Lung microvascular endothelial cell (primary cell): ENCODE measurements at places on chromosomes 11 and 22.
A peak's percentile ranks its signal among the peaks of the same experiment; 100 is the strongest.

DNA sequence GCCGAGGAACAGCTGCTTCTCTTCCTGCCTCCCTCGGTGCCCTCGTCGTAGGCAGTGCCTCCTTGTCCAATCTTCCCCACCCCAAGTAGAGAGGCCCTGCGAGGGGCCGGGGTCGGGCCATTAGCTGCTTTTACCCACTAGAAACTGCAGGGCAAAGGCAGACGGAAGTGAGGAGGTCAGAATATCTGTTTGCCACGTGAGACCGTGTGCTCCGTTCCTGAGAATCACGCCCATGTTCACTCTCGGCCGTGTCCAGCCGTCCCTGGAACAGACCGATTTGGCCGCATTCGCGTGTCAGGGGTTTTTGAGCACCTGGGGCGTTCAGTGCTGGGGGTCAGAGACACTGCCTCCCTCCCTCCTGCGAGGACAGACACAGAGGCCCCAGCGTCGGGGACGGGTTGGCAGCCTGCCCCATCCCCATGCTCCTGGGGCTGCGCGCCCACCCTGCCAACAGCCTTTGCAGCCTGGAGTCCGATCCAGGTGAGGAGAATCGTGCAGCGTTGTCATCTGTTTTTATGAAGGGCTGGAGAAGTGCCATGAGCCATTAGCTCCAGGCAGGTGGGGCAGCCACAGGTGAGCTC is 982.2 kb downstream of the BRD1 start:
- DNase-seq = no peak

DNA sequence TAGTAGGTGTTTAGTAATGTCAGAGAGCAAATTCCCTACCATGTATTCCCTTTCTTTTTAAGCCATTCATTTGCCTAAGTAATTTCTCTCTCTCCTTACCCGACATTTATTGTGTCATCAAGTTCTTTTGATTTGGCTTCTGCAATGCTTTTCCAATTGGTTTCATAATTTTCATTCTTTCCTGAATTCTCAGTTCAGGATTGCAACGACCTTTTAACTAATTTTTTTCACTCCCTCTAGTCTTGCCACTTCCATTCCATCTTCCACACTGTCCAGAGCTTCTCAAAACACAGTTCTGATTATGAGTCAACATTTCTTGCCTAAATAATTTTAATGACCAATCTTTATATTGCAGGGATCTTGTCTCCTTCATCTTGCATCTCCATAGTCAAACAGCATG is 41.2 kb upstream of the RAB30 start:
- DNase-seq = no peak

GRCh38 chr11:71355281-71355680 is 92.9 kb downstream of the DHCR7 start:
- DNase-seq = no peak

DNA sequence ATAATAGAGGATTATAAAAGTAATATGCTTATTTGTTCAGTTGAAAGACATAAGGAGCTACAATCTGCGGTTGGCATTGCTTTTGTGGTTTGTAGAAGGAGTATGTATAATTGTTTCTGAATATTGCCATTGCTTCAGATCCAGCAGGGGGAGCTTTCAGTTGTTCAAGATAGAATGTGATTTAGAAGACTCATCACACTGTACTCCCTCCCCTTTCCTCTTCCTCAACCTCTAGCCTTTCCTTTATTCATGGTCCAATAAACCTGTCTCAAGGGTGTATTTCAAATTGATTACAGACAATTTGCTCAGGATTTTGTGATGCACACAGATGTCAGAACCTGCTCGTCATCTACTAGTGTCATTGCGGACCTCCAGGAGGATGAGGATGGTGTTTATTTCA is 9.8 kb downstream of the PRMT3 start:
- DNase-seq = peak; percentile 67

- DNase-seq = no peak
These were observed 72.1 kb upstream of the BMAL1 start for GRCh38 chr11:13205486-13205885.

DNA sequence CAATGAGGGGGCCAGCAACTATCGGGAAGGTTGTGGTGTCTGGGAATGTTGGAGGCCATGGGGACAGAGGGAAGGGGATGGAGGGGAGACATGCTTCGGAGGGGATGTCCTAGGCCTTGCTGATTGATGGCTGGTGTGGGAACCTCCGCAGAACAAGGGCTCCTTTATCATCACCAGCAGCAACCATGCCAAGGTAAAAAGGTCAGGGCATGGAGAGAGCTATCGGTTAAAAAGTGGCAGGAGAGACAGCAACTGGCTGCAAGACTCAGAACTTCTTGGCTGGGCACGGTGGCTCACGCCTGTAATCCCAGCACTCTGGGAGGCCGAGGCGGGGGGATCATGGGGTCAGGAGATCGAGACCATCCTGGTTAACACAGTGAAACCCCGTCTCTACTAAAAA is 3.0 kb downstream of the GSTT4 start:
- DNase-seq = no peak

DNA sequence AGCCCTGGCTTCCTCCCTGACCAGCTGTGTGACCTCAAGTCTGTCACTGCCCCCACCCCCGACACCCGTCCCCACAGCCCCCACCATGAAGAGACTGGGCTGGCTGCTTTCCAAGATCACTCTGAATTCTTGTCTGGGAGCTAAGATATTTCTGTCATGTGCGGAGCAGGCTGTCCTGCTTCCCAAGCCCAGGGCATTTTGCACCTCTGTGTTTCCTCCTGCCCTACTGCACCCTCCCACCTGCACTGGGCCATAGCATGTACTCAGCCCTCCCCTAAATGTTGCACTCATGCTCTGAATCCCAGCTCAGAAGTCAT is 30.3 kb upstream of the MYEOV start:
- DNase-seq = no peak

GRCh38 chr11:68127714-68128681 is 6.8 kb upstream of the CHKA start:
- peak; percentile 67 for DNase-seq

DNA sequence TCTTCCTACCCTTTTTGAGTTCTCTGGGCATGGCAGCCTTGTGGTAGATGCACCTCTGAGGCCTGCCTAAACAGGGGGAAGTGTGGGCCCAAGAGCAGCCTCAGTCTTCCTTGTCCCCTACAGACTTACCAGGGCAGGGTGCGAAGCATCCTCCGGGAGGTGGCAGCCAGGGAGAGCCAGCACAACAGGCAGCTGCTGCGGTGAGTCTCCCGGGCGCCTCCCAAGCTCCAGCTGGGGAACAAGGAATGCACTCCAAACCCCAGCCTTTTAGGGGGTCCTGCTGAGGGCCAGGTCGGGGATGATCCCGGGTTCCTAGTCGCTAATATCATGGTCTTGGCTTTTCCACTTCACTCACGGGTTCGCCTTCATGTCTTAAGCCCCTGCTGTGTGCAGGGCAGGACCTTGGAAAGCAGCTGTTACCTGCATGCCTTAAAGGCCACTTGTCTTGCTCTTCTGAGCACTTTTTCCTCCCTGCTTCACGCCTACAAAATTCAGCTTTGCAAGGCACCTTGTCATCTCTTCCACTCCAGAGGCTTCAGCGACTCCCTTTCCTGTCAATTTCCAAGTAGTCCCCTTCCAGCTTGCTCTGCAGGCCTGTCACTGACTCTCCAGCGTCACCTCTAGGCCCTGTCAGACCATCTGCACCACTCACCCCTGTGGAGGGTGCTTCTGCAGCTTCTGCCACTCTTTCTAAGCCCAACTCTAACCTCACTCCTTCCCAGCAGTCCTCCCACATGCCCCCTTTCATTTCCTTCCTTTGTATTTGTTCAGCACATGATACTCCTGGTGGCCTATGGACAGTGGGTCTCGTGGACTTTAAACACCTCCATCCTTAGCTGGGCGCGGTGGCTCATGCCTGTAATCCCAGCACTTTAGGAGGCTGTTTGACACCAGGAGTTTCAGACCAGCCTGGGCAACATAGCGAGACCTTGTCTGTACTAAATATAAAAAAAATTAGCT is 57.0 kb downstream of the PISD start:
- no peak for DNase-seq

DNA sequence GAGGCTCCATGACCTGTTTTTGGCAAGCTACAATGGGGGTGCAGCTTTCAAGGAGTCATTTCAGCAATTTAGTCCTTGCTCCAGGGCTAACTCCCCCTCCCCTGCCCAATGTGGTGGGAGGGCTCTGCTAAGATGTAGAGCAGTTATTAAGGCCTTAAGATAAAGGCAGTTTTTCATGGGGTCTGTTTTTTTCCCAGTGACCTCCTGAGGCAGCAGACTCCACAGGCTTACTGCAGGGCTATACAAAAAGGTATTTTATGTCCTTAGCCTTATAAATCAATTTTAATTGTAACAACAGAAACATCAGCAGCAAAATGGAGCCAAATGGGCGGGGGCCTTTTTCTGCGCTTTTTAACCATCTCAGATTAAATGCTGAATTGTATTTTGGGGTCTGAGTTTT is 192.3 kb downstream of the KIRREL3 start:
- DNase-seq = no peak

DNA sequence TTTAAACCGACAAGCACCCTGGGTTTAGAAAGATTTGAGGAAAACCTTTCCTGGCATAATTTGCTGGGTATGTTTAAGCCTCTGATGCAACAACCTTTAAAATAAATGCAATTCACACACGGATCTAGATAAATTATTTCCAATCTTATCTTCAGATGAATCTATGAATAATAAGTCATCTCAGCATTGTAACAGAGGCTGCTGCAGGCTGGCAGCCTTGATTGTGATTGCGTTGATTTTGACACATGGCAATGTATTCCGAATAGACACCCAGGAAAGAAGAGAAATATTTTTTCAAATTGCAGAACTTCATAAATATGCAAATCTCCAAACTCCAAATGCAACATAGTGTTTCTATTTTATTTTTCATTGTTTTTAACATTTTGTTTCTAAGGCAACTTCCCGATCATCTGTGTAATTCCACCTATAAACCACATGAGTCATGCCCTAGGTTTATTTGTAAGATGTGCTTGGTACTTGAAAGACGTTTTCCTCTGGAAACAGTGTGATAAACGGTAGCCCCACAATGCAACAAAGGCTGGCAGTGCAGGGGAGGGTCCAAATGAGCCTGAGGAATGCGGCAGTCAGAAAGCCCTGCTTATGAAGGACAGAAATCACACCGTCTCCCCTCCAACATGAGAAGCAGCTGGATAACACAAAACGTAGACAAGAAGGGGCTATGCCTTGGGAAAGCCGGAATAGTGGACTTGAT is 359.0 kb downstream of the BRD1 start:
- no peak for DNase-seq

GRCh38 chr22:46057246-46058090 is 80.5 kb upstream of the WNT7B start:
- peak; percentile 38 for DNase-seq

DNA sequence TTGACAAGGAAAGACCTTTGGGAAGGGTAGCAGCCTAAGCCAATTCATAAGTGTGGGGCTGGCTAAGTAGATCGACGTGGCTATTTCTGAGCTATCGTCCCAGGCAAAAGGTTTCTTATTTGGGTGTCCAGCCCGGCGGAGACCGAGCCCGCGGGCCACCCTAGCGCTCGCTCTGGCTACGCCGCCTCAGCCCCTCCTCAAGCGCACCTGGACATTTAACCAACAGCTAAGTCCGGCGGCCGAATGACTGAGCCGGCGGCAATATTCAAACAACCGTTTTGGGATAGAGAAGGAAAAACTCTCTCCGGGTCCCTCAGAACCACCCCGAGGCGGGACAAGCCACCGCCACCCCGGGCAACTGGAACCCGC is 457 bp downstream of the RNF141 start:
- DNase-seq = peak; percentile 43

- DNase-seq = no peak
These were observed 4.8 kb downstream of the ALG12 start for GRCh38 chr22:49913446-49913845.

DNA sequence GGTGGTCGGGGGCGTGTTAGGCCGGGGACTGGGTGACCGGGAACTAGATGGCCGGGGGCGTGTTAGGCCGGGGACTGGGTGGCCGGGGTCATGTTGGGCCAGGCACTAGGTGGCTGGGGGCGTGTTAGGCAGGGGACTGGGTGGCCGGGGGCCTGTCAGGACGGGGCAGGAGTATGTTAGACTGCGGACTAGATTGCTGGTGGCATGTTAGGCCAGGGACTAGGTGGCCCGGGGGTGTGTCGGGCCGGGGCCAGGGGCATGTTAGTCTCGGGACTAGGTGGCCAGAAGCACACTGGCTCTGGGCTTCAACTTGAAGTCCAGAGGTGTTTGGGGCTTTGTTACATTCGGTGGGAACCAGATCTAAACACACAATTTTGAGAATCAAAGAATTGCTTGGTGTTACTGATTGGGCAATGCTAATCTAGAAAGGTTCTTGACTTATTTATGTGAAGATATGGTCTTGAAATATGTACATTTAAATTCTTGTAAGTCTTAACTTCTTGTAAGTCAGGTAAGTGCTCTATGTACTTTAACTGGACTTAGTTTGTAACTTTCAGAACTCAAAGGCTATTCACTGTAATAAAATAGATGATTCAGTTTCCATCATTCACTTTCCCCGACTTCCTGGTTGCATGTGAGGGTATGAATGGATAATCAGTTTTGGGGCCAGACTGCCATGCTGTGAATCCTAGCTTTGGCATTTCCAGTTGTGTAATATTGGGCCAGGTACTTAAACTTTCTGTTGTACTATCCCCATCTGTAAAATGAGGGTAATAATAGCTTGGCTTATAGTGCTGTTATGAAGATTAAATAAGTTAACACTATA is 1.1 kb downstream of the EXT2 start:
- DNase-seq = peak; percentile 70
